ENCODE measurements at places on chromosomes 2 and 18. TPM values are rescaled to one million over a fixed set of nuclear protein-coding genes. Genes with fewer than 3 reads are reported as not detected.

- peaks cover 19% of the 10 kb centered on the region for H3K4me1 ChIP-seq
- DNase-seq: no peak
- no peaks in the 10 kb centered on the region for H3K27me3 ChIP-seq
Measured at GRCh38 chr2:12005886-12006681, 259.7 kb downstream of the LPIN1 start.

The SGPP2 gene
- 0.23 TPM for total RNA-seq

DNA sequence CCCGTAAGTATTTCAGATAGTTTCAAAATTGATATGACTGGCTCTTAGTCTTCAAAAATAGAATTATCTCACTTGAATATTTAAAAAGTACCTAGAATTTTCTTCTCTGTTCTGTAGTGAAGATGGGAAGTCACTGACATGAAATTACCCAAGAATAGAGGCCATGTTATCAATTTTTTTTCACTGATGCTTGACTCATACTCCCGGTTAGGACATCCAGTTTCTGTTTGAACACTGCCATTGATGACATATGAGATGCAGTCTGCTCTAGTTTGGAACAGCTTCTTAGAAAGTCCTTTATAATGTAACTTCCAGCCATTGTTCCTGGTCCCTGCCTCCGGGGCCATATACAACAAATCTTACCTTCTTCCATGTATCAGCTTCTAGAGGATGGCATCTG is 26.0 kb downstream of the MAP3K20 start:
- peaks cover 5% of the 10 kb centered on the region for H3K36me3 ChIP-seq
- peaks cover 8% of the 10 kb centered on the region for H3K4me1 ChIP-seq
- H3K27me3 ChIP-seq: no peaks in the 10 kb centered on the region
- no peak overlapping the region for H3K4me3 ChIP-seq
- no peak overlapping the region for H3K27ac ChIP-seq
- DNase-seq: no peak

GRCh38 chr2:159873258-159873657 is 75.2 kb upstream of the CD302 start:
- no peaks in the 10 kb centered on the region for H3K4me1 ChIP-seq
- peaks cover 4% of the 10 kb centered on the region for H3K27me3 ChIP-seq
- no peaks in the 10 kb centered on the region for H3K36me3 ChIP-seq
- H3K27ac ChIP-seq: no peak overlapping the region
- DNase-seq: no peak
- H3K4me3 ChIP-seq: no peak overlapping the region

DNA sequence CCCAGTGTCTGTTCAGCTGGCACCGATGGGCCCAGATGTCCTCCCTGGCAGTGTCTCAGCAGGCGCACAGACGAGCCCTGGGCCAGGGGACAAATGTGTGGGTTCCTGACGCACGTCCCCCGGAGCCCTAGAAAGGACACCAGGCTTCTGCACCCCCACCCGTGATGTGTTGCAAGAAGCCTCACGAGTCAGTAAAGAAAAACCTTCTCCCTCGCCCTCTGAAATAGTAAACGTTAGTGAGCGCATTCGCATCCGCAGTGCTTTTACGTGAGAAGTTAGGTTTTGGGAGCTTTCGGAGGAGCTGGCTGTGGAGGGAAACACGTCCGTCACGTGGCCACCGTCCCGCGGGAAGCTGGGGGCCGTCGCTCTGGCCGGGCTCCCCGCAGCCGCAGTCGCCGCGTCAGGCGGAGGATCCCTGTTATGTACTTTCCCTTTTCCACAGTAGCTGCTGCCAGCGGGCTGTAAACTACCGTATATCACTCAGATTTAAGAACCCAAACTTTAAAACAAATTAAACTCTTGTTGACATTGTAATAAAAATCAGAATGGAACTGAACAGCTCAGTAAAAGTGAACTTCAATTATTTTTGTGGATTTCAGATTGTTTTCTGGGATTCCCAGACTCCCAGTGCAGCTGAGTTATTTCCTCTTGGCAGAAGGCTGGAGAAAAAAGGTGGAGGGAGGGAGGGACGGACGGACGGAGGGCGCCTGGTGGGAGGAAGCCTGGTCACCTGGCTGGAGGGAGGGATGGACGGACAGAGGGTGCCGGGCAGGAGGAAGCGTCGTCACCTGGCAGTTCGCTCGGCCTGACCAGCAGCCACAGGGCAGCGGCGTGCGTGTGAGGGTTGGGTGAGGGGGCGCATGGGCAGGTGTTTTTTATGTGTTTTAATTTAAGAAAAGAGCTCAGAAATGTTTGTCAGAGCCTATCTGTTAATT is 112.1 kb downstream of the NFATC1 start:
- no peaks in the 10 kb centered on the region for H3K36me3 ChIP-seq
- no peak for DNase-seq
- peaks cover 30% of the 10 kb centered on the region for H3K4me1 ChIP-seq
- peak overlapping the region; percentile 90 for H3K27ac ChIP-seq
- H3K4me3 ChIP-seq: peak overlapping the region; percentile 51

GRCh38 chr2:234973008-234973407 is 21.2 kb downstream of the SH3BP4 start:
- H3K27ac ChIP-seq: peak overlapping the region; percentile 90
- no peak for DNase-seq
- no peaks in the 10 kb centered on the region for H3K27me3 ChIP-seq
- H3K36me3 ChIP-seq: peaks cover 2% of the 10 kb centered on the region

GRCh38 chr2:883803-884748 is 66.6 kb upstream of the SNTG2 start:
- no peak overlapping the region for H3K4me3 ChIP-seq
- peaks cover 68% of the 10 kb centered on the region for H3K27me3 ChIP-seq
- no peaks in the 10 kb centered on the region for H3K36me3 ChIP-seq

GRCh38 chr2:28521663-28522062 is 25.8 kb downstream of the PLB1 start:
- H3K4me1 ChIP-seq: peaks cover 36% of the 10 kb centered on the region
- peaks cover 66% of the 10 kb centered on the region for H3K27me3 ChIP-seq
- no peak overlapping the region for H3K27ac ChIP-seq
- no peak for DNase-seq
- H3K4me3 ChIP-seq: no peak overlapping the region
- H3K36me3 ChIP-seq: no peaks in the 10 kb centered on the region

DNA sequence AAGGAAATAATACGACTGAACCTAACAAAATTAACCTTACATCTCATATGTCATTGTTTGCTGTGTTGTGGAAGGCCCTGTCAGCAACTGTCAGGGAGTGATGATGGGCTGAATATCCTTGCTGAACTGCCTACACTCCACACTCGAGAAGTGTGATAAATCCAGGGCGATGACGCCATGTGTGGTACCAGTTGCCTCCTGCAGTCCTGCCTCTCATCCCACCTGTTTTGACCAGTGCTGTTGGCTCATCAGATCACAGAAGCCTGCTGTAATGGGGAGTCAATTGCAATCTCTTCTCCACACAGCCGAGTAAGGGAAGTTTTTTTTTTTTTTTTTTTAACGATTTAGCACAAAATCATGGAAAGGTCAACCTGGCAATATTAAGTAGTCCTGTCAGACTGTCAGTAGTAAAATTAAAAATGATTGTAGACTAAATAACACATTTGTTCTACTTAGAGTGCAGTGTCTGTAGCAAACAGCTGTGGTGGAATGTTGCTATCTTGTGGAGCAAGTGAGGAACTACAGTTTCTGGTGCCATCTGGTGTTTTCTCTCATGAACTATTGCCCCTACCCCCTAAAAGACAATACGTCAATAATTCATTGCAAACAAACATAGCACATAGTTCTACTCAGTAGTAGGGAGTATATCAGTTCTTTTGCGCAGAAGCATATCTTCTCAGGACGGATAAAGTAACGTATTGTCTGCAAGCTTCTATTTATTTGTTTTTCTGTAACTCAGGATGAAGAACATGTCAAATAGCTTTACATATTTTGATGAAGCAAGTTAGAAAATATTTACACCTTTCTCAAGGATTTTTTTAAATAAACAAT is 347.6 kb downstream of the CTNNA2 start:
- H3K27me3 ChIP-seq: peaks cover 13% of the 10 kb centered on the region
- DNase-seq: no peak
- H3K4me1 ChIP-seq: peaks cover 12% of the 10 kb centered on the region
- H3K36me3 ChIP-seq: no peaks in the 10 kb centered on the region

The FAP gene
- total RNA-seq: 47.1 TPM

DNA sequence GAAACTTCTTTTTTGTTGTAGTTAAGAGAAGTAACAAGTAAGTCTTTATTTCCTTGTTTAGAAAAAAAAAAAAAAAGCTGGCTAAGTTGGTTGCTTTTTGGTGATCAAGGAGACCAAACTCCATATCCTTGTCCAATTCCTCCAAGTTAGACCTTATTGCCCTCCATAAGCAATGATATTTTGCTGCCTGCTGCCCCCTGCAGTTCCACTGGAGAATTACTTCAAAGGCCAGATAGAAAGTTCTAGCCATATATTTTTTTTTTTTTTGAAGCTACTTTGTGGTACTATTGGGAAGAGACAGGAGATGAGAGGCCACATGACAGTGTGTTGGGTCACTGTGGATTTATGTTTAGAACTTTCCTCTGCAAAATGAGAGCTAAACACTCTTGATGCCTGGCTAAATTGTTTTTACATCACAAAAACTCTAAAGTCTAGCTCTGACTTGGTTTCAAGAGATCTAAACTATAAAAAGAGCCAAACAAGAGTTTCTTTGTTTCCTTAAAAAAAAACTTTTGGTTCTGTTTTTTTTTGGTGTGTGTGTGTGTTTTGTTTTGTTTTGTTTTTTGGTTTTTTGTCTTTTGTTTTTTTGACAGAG is 80.7 kb upstream of the RASGRP3 start:
- DNase-seq: no peak
- H3K27ac ChIP-seq: no peak overlapping the region
- H3K27me3 ChIP-seq: no peaks in the 10 kb centered on the region
- H3K4me1 ChIP-seq: peaks cover 2% of the 10 kb centered on the region
- H3K4me3 ChIP-seq: no peak overlapping the region

The DAPL1 gene
- total RNA-seq: not detected

DNA sequence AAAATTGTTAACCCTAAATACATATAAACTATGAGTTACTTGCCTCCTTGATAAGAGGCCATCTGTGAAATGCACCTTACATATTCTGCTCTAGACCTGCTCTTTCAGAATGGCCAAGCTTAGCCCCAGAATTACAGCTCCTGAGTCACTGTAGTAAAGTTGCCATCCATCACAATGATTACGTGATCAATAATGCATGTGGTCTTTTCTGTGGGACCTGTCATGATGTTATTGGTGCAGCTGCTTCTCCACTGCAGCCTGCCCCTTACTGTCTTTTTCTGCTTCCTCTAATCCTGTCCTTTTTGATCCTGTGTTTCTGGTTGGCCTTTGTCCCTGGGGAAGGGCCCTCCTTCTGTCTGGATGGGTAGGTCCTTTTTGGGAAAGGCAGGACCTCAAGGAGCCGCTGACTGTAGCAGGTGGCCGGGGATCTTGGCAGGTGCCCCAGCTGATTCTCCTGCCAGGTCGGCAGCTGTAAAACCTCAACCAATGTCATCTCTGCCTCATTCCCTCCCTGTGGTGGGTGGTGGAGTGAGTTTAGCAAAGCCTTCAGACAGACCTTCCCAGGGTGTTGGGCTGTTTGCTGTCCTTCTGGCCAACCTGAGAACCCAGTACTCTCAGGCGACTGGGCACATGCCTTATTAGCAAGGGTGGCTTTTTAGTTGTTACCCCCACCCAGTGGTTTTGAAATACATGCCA is 126.2 kb upstream of the EML6 start:
- no peak for DNase-seq

GRCh38 chr2:36530178-36530982 is 67.6 kb downstream of the FEZ2 start:
- H3K27ac ChIP-seq: peak overlapping the region; percentile 57
- no peak overlapping the region for H3K4me3 ChIP-seq
- H3K36me3 ChIP-seq: peaks cover 19% of the 10 kb centered on the region
- peaks cover 19% of the 10 kb centered on the region for H3K4me1 ChIP-seq
- H3K27me3 ChIP-seq: no peaks in the 10 kb centered on the region

GRCh38 chr2:99878581-99879350 is 263.6 kb downstream of the AFF3 start:
- H3K27me3 ChIP-seq: no peaks in the 10 kb centered on the region
- no peak for DNase-seq
- peak overlapping the region; percentile 94 for H3K27ac ChIP-seq
- H3K36me3 ChIP-seq: no peaks in the 10 kb centered on the region
- peaks cover 74% of the 10 kb centered on the region for H3K4me1 ChIP-seq

The MOB4 gene
- 22.5 TPM for total RNA-seq

- no peak for DNase-seq
- H3K27ac ChIP-seq: no peak overlapping the region
- no peaks in the 10 kb centered on the region for H3K4me1 ChIP-seq
Measured at GRCh38 chr2:176826356-176826755, 386.2 kb upstream of the HNRNPA3 start.

GRCh38 chr2:52113338-52113737 is 1081.4 kb upstream of the NRXN1 start:
- no peaks in the 10 kb centered on the region for H3K27me3 ChIP-seq
- no peak for DNase-seq
- H3K36me3 ChIP-seq: peaks cover 2% of the 10 kb centered on the region
- H3K27ac ChIP-seq: no peak overlapping the region
- H3K4me3 ChIP-seq: no peak overlapping the region

- H3K36me3 ChIP-seq: peaks cover 16% of the 10 kb centered on the region
- H3K4me1 ChIP-seq: peaks cover 25% of the 10 kb centered on the region
- H3K27ac ChIP-seq: peak overlapping the region; percentile 81
- DNase-seq: no peak
- peak overlapping the region; percentile 82 for H3K4me3 ChIP-seq
- H3K27me3 ChIP-seq: no peaks in the 10 kb centered on the region
Measured at GRCh38 chr2:219175928-219176817, 552 bp downstream of the CNPPD1 start.

- peaks cover 8% of the 10 kb centered on the region for H3K27me3 ChIP-seq
- no peaks in the 10 kb centered on the region for H3K36me3 ChIP-seq
- H3K4me3 ChIP-seq: no peak overlapping the region
Measured at GRCh38 chr18:79644006-79644665, 35.5 kb upstream of the CTDP1 start.

The C2orf15 gene
- 7.8 TPM for total RNA-seq

The MC4R gene
- not detected for total RNA-seq

DNA sequence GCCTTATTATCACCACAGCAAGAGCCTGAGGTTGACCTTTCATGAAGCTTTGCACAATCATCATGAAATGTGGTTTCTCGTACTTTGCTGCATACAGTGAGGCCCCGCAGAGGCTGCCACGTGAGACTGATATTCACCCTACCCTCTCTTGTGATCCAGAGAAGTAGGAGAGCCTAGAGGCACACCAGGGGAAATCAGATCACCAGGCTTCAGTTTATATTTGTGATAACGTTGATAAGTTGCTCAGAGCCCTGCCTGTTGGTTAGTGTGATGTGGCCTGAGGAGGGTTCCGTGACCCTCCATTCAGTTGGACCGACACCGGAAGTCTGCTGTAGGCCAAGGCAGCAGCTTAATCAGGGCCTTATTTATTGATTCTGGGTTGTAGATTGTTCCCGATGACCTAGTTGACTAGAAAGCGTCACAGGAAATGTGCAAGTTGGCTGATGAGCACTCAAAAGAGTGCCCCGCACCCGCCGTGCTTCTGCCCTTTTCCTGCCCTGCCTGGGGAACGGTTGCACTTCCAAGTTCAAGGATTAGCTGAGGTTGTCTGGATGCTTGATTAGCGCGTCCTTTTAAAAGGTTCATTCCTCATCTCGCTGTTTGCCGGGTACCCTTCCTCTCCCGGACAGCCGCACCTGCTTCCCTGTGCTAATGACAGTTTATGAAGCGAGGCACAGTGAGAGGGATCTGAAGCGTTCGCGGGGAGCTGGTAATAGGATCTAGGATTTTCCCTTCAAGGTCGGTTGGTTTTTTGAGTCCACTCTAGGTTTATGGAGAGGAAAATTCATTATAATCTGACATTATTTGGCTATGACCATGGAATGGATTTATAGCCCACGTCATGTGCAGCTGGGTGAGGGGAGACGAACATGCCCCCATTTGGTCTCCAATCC is 146.4 kb downstream of the SH3RF3 start:
- H3K36me3 ChIP-seq: no peaks in the 10 kb centered on the region
- H3K4me1 ChIP-seq: peaks cover 6% of the 10 kb centered on the region
- H3K27ac ChIP-seq: no peak overlapping the region
- no peak for DNase-seq

Data from mesothelial cell of epicardium (in vitro differentiated cells).